ENCODE measurements at places on chromosomes 1 and 21.
A peak's percentile ranks its signal among the peaks of the same experiment; 100 is the strongest.

- DNase-seq, result no peak
These were observed 45.2 kb downstream of the MATN1 start for GRCh38 chr1:30678209-30678608.

DNA sequence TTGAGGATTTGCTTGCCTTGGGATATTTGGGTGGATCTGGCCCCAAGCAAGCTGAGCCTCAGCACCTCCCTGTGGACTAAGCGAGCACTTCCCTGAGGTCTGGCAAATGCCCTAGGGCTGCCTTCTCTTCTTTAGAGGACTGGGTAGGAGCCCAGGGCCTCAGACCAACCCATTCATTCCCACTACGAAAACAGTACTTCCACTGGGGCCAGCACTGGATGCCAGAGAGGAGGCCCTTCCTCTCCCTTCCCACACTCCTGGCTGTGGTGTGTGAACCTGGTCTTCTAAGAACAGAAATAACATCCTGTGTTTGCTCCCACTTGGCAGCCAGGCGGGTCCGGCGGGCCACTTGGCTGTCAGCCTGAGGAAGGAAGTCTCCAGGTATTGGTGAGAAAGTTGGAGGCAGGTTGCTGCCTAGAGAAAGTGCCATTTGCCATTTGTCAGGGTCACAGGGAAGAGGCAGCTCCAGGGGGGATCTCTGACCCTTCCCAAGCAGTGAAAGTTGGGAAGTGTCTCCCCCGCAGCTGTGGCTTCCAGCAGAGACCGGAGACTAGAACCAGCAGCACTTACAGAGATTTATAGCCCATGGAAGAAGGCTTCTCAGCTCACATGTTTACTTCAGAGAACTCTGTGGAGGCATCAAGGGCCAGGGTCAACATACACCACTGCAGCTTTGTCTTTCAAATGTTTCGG, 323.5 kb downstream of the SIPA1L2 start:
- no peak for DNase-seq

- DNase-seq, result peak; percentile 18
These were observed 771 bp downstream of the EIF4G3 start for GRCh38 chr1:21175670-21176581.

GRCh38 chr21:41961282-41961701, 7.5 kb upstream of the C2CD2 start:
- DNase-seq, result peak; percentile 35

- DNase-seq, result peak; percentile 43
These were observed 248.3 kb downstream of the NUF2 start for GRCh38 chr1:163570071-163570470.

DNA sequence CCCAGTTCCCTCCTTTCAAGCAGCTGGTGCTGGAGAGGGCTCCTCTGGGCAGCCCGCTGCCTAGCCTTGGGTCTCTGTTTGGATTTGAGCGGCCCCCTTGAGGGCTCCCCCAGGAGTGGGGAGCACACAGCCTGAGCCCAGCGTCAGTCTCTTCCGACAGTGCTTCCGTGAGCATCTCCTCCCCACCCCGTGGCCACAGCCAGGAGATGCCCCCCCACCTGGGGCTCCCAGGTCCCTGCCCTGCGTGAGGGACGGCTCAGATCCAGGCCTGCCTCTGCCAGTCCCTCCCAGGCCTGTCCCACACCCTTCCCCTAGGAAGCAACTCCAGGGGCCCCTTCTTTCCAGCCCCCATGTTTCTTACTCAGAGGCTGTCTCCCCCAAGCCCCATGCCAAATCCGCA, 3.5 kb downstream of the SAMD11 start:
- DNase-seq, result no peak

GRCh38 chr1:203129501-203130231, 2.1 kb downstream of the ADORA1 start:
- DNase-seq, result no peak
